ENCODE measurements at places on chromosomes 2 and 18.

DNA sequence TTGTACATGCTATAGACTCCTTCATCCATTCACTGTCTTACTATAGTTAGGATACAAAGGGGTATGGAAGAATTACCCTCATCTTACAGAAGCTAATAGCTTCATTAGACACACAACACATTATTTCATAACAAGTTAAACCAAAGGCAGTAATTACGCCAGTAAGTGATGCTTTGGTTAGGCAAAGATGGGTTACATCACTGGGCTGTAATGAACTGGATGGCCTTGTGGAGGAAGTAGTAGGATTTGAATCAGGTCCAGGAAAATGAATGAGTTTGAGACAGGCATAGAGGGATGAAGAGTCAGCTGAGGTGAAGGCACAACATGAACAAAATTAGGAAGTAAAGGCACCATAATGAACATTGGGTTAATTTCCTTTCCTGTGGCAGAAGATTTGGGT is 80.1 kb downstream of the SOCS6 start:
- no peak for DNase-seq

DNA sequence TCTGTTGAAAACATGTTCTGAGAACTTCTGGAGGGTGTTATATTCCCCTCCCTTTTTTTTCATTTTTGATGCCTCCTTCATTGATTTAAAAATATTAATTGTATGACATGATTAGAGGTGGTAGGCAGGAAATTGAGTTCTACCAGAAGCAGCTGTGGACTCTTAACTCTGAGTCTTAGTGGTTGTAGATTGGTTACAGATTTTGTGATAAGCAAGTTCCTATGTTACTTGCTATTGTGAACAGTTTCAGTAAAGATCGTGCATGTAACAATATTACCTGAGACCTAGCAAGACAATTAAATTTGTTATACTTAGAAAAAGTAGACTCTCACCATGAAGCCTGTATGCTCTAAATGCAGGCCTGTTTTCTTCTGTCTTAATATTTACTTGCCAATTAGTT is 88.1 kb downstream of the PRPF40A start:
- DNase-seq: no peak

GRCh38 chr2:31433541-31433940 is 19.0 kb upstream of the XDH start:
- no peak for DNase-seq

- DNase-seq: no peak
Measured at GRCh38 chr2:119696005-119696404, 17.0 kb downstream of the TMEM177 start.

DNA sequence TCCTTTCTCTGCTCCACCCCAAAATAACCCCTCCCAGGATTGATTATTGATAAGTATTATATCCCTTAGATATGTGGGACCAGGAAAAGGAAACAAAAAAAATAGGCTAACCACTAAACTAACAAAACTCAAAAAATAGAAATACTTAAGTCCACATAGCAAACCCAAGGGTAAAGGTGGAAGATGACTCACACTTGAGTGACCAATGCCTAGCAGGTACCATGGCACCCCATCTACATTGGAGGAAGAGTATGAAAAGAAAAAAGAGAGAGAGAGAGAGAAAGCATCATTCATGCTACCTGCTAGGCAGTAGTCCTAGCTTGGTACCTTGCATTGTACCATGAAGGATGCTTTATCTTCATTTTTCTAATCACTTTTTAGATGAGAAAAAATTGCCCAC is 6.3 kb downstream of the EXOC6B start:
- no peak for DNase-seq

GRCh38 chr2:235467588-235467987 is 26.3 kb upstream of the AGAP1 start:
- no peak for DNase-seq

DNA sequence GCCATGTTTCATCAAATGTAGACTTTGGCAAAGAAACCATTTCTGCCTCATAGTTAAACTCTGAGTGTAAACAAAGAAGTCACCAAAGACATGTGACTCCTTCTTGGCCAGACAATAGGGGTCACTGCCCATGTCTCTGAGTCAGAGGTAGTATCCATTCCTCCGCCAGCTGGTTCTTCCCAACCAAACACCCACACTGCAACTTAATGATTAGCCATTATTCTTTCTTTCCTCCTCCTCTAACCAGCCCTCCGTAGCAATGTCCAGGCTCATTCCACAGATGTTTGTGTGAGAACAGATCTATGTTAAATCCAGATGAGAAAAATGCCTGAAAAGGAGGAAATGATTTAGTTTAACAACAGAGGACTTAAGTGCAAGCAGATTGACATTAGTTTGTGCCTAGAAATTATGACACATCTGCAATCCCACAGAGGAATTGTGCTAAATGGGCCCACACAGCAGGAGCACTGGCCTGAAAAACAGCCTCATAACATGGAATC is 127.9 kb upstream of the SH3BP4 start:
- peak; percentile 100 for DNase-seq

Measured in epithelial cell of proximal tubule (primary cell).